ENCODE measurements at places on chromosomes 12 and 14.

DNA sequence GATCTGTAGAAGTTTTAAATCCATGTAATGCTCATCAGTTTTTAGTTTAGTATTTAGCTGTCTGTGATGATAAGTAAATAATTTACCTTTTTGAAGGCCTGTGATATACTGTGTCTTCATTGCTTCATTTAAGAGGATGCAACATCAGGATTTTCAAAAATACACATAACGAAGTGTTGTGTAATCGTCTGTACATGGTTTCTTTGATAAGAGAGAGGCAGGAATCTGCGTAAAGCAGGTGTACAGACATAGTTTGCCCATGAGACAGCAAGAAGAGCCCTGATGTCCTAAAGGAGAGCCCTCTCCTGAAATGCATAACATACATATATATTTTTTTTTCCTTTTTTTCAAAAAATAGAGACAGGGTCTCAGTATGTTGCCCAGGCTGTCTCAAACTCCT is 44.8 kb downstream of the RASSF3 start:
- no peak for DNase-seq

DNA sequence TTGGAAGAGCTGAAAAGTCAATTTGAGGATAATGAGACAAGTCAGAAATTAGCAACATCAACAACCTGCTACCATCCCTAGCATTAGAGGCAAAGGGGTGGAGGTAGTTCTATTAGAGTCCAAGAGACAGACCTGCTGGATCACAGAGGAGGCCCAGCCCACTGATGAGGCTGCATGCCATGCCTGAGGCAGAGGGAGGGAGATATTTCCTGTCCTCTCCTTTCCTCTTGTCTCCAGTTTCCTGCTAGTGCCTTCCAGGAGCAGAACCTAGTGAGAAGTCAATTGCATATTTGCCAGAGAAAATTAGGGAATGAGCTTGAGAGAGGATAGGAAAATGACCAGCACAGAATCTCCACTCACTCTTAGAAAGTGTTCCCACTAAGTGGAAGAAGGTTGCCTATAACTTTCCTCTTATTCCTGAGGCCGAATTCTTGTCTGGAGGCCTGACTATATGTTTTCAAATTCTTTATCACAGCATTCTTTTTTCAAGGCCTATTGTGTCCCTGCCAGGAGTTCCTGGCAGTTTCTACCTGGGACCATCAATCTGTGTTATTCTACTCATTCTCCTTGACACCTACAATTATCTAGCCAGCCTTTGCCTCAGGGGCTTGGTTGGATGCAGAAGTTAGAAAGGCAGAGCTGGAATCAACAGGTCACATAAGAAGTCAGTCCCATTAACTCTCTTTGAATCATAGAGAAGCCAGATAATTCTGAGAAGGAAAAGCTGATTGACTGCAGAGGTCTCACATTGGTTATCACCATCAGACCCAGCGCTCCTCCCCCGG is 121.9 kb downstream of the EMP1 start:
- peak; percentile 89 for DNase-seq

GRCh38 chr14:59482541-59483331 is 1.5 kb downstream of the L3HYPDH start:
- DNase-seq = peak; percentile 56

- no peak for DNase-seq
Measured at GRCh38 chr14:99745307-99745951, 47.8 kb upstream of the EML1 start.

DNA sequence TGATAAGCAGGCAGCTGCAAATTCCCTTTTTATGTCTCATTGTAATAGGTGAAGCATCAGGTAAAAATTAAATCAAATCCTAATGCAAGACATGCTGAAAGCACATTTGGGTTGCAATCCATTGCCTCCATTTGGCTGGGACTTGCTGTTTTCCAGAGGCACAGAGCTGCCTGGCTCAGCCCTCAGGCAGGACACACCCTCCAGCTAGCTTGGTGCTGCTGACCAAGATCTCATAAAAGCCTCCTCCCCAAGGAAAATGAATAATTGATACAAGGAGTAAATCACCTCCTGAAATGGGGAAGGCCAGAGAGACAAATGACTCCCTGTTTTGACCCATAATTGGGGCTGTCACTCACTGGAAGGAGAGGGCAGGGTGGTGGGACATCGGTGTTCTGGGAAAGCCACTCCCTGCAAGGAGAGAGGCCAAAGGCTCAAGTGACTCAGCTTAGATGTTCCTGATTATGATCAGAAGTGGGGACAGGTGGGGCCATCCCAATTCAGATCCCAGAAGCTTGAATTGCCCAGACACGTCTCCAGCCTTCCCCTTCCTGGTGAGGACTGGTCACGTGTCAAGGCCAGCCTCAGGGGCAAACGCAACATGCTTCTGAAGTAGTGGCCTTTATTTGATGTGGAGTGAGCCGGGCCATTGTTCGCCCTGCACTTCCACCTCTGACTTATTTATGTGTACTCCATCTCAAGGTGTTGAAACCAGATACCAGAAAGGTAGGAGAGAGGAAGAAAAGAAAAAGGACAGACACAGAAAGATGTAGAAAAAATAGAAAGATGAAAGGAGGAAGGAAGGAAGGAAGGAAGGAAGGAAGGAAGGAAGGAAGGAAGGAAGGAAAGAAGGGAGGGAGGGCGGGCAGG is 773.7 kb downstream of the BCL11B start:
- DNase-seq = peak; percentile 86

DNA sequence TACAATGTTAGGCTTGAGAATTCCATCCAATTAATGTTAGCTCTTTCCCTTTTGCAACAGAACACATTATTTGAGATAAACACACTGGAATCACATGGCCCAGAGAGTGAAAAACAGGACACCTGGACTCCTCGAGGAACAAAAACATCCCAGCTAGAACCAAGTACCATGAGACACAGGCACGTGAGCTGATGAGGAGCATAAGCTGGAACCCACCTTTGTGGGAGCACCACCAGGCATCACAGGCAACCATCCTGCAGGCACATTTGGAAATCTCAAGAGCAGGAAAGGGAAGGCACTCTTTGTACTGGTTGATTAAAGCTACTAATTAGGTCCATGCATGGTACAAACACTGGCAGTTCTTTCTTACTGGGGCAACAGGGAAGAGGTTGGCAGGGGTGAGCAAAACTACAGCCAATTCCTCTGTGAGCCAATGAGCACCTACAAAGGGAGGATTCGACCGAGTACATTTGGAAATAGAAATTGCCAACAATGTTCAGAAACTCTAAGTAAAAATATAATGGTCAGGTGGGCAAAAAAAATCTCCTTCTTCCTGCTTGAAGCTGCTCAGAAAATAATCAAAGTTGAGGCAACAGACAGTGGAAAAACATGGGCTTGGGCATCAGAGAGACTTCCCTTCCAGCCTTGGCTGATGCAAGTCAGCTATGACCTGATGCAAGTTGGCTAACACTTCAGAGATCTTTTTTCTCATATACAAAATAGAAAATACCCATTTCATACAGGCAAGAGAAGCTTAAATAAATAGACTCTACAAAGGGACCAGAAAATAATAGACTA is 216.7 kb downstream of the NUAK1 start:
- DNase-seq = no peak

GRCh38 chr14:64109819-64110554 is 184.2 kb downstream of the ESR2 start:
- DNase-seq = no peak

- DNase-seq = no peak
Measured at GRCh38 chr12:70772836-70773235, 135.6 kb upstream of the PTPRB start.

GRCh38 chr14:99231850-99232713 is 39.9 kb downstream of the BCL11B start:
- DNase-seq = peak; percentile 95

DNA sequence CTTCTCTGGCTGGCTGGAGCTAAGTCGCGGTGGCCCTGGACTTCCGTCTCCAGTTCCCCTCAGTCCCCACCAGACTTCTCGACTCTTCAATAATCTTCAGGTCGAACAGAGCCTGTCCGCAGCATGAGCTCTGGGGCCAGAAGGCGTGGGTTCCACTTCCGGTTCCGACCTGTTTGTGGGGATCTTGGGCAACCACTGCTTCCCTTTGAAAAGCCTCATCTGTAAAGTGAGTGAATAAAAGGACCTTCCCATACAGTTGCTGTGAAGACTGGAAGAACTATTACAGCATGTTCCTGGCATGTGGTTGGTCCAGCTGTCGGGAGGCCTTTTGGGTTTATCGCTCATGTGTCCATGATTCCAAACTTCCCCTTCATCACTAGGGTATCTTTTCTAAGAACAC is 19.4 kb downstream of the ADGRD1 start:
- DNase-seq = peak; percentile 50

DNA sequence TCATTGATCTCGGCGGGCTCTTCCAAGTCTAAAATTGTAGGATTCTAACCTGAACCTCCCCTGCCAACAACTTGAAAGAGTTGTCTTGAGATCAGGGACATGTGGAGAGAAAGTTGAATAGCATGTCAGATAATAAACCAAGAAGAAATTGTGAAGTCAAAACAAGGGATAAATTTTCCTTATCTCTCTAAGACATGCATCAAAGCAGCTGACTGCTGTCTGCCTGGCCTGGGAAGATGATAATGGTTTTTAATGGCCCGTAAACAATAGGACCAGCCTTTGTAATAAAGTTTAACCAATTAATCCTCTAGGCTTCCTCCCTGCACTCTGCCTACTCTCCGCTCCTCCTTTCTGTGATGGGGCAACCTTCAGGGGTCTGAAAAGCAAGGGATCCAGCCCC is 67.9 kb downstream of the DPF3 start:
- DNase-seq = no peak

DNA sequence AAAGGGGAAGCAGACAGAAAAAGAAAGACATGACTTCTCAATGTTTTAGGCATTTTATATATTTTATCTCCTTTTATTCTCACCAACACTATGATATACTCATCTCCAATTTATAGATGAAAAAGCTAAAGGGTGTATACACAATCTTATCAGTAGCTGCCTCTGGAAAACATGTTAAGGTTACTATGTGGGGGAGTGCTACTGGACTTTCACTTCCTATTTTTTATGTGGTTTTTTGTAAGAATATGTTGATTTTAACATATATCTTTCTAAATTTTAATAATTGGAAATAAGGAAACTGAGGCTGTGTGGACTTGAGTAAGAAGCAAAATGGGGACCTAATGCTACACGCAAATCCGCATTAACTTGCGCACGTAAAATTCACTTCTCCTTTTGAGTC is 99.6 kb upstream of the PDE3A start:
- DNase-seq = no peak

DNA sequence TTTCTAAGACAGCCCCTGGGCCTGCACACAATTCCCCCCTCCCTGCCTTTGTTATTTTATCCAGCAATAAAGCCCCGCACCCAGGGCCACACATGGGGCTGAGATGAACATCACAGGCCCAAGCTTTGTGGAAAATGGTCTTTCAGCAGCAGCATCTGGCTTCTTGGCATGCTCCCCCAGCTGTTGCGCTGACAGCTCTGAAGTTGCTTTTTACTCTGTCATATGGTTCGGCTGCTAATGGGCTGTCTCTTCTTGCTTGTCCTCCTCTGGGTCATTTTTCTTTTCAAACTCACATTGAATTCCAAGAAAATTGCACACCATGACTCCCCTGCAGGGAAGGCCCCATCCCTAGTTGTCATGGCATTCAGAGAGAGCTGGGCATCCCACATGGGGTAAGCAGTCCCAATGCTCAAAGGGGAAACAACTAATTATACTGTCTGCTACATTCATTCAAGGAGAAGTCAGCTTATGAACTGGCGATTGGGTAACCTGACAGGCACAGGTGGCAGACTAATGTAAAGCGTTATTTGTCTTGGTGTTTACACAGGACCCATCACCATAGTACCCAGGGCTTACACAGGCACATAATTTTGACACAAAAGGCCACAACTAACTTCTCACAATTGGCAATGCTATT is 74.0 kb upstream of the CDKN3 start:
- DNase-seq = no peak

DNA sequence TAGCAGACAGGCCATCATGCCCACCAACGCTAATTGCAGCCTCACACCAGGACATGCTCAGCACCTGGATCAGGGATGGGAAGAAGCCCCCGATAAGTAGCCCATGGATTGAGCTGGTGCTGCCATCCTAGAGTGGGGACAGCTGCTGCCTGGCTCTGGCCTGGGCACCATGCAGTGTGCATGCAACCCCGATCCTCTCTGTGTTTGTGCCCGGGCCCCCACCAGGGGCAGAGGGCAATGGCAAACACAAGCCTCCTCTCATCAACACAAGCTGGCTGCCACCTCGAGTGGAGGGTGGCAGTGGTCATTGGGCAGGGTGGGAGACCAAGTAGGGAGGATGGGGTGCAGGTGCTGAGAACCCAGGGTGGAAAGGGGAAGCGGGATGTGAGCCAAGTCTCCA is 23.3 kb upstream of the SOCS2 start:
- DNase-seq = peak; percentile 37

DNA sequence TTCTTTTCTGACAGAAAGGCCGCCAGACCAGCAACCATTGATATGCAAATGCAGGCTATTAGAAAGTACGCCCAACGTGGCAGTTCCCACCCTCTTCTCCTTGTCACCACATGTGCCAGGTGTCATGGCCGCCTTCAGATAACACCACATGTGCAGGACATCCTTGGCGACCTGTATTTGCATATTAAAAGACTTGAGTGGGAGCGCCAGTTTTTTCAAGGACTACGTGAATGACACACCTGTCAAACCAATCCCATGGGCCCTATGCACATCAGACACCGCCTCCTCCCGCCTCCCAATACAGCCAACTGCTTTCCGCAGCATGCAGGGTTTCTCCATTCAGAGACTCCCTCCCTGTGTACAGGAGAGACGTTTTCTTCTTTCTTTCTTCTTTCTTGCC is 318.6 kb upstream of the FAR2 start:
- no peak for DNase-seq

DNA sequence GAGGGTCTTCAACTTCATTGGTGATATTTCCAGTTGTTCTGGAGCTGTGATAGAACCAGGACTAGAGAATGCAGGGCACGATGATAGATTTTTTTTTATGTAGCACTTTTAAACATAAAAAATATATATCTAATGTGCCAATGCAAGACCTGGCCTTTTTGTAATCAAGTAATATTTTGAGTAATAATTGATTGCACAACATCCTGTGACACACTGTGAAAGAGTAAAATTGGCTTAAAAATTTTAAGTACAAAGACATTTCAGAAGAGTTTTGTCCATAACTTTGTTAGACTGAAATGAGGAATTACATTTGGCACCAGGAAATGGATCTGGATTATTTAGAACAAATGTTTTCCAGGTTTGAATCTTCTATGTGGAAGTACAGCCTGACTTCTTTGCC is 22.1 kb downstream of the PRKCH start:
- no peak for DNase-seq

All from islet precursor cell (in vitro differentiated cells).